ENCODE measurements at places on chromosomes 2 and 18.

GRCh38 chr2:6960659-6961058 is 43.4 kb downstream of the RNF144A start:
- DNase-seq = peak; percentile 49

DNA sequence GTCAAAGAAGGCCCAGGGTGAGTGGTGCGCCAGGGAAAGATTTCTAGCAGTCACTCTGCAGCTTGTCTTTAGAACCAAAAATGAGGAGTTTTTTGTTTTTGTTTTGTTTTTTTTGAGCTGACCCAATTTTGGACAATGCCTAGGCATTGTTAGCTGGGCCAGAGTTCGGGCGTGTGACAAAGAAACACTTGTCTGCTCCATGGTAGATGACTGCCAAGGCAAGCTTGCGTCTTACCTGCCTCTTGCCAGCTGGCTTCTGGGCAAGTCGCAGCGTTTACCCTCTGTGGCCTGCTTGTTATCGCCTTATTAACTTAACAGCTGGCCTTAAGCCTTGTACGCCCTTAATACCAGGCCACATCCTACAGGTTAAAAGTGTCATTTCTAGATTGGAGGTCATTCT is 114.3 kb downstream of the GALNT1 start:
- DNase-seq = no peak

DNA sequence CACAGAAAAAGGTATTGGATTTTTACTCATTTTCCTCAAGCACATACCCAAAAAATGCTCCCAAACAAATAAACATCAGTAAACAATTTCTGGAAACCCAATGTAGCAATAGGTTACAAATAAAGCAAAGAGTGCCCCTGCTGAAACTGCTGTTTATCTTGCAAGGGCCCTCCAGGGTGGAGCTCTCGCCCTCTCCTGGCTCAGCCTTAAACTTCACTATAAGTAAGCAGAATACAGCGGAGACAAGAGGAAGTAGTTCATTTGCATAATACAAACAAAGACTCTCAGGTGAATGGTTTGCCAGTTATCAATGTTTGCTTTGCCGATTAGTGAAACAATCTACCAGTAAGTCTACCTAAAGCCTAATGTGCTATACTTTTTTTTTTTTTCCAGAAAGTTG is 437.6 kb downstream of the DLGAP1 start:
- peak; percentile 8 for DNase-seq

DNA sequence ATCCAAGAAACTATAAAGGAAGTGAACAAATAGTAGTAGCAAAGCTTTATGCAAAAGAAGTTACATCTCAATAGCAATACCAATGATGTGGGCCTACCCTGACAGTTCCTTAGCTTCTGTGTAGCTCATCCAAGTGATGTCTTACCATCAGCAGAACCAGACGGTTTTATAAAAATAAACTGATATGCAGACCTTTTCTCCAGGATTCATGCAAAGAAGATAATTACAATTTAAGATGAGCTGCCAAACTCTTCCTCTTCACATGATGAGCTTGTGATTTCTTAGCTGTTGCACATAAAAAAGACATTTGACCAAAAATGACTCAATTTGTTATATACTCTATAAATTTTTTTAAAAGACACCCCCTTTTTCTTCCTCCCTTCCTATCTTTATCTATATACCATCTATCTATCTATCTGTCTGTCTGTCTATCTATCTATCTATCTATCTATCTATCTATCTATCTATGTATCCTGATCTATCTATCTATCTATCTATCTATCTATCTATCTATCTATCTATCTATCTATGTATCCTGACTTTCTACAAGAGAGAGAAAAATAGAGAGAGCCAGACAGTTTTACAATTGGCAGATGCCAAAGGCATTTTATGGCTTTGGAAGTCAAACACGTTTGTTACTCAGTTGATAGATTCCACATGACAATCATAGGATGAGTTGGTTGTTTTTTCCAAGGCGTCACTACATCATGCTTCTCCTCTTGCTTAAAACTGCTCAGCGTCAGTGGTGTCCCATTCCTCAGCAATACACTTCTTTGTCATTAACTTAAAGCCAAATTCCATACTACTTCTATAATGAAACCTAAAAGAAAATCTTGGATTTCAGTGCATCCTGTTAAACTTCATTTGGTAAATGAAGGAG is 65.9 kb upstream of the ACTR3 start:
- no peak for DNase-seq

GRCh38 chr2:42874949-42875801 is 82.8 kb upstream of the HAAO start:
- DNase-seq = no peak

GRCh38 chr18:57519668-57520424 is 66.7 kb downstream of the FECH start:
- DNase-seq = no peak

- no peak for DNase-seq
Measured at GRCh38 chr2:171432206-171432968, 1.4 kb downstream of the METTL8 start.

DNA sequence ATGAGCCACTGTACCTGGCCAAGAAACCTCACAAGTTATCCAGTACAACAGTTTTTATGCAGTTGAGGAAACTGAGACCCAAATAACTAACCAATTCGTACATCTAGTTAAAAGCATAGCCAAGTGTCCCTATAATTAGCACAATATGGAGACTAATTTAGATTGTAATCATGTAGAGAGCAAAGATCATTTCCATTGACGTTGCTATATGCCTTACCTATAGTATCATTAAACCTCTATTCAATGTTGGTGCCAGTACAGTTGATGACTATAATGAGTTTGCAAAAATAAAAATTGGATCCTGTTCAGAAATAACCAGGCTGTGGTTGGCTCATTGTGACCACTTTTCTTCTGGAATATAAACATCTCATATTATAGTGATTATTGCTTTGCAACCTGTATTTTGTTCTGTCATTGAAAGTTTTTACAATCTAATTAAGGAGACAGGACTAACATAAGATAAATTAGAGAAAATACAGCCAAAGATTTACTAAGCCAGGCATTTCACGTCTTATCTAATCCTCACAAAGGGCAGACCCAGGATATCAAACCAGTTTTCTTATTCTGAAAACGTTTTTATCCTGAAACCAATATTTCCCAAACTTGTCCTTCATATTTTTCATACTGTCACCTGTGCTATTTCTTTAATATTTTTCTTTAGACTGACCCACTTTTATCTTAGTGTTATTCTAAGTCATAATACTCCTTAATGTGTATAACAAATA is 130.0 kb upstream of the STON1 start:
- no peak for DNase-seq

DNA sequence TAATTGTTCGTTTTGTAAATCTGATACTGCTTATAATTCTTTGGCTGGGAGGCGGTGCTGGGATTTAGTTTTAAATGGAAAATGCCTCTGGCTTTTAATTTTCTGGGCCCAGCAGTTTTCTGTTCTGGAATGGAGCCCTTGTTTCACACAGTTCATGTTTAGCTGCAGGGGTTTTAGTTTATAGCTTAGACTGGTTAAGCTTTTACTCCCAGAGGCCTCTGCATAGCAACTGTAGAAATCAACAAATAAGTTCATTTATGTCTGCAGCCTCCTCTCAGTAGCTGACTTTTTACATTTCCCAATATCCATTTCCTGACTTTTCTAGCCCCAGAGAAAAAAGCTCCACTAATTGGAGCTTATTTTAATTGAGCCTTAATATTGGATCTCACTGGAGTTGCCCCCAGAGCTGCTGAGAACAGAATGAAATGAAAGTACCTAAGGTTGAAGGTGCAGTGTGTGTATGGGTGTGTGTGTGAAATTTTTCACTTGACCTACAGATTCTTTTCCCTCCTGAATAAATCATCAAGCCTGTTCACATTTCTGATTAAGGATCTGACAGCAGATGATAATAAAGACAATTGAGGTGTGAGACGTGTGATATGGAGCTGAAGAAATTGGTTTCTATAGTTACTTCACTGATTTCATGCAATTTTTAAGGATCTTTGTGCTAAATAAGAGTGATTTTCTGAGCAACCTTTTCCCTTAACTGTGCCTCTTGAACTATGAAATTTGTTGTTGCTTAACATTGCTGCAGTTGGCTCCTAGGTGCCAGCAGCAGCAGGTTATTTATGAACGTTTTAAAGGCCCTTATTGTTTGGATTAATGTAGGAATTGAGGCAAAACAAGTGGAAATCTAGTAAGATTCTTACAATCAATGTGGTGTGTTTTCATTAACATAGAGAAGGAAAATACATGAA is 109.6 kb downstream of the TAF4B start:
- DNase-seq = no peak

- DNase-seq = peak; percentile 95
Measured at GRCh38 chr2:65320042-65320725, 92.6 kb downstream of the ACTR2 start.

DNA sequence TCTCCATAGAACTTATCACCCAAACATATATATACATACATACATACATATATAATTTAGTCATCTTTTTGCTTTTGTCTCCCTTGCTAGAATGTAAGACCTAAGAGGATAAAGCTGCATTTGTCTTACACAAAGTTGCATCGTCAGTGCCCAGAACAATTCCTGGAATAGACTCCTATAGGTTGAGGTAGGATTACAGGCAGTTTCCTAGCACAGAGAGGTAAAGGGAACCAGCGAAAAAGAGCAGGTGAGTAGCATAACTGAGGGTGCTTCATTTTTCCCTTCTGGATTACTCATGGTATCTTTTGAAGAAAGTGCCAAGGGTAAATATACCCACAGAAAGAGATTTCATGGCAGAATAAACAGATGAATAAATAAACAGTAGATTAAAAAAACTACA is 68.1 kb upstream of the AMMECR1L start:
- peak; percentile 27 for DNase-seq

DNA sequence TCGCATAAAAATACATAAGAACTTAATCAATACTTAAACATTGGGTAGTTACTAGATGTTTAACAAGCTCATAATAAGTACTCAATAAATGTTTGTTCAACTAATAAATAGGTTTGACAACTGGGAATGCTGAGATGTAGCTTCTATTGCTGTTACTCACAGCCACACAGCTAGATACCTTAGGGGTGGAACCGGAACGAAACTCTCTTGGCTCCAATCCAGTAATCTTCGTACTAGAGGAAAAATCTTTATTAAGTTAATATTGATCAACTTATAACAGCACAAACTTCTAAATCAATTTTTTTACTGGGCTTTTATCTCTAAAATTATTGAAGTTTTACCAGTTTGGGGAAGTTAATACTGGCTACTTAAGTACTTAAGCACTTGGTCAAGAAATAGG is 247.8 kb downstream of the PAX3 start:
- DNase-seq = no peak

DNA sequence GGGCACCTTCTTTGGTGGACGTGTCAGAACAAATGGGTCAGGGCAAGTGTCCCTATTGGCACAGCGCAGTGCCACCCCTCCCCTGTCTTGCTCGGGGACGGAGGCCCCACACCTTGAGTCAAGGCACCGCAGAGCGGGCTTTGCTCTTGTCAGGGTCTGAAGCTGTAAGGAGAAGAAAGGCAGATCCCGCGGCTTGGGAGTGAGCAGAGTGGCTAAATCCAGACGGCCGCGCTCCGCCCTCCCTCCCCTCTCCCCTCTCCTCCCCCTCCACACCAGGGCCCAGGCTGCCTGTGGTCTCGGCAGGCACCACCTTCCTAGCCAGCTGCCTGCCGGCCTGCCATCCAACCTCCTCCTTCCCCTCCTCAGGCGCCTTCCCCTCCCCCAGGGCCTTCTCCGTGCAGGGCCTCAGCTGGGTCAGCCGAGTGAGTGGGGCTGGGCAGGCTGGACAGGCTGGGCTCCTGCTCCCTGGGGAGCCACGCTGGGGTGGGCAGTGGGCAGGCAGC is 25.8 kb downstream of the SPEG start:
- DNase-seq = peak; percentile 82

DNA sequence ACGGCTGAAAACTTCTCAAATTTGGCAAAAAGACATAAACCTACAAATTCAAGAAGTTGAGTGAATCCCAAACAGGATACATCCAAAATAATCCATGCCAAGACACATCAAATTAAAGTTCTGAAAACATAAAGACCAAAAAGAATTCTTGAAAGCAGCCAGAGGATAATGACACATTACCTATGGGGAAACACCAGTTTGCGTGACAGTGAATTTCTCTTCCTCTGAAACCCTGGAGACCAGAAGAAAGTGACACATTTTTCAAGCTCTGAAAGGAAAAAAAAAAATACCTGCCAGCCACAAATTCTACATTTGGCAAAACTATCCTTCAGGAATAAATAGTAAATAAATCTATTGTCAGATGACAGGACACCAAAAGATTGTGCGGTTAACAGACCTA is 86.0 kb upstream of the AFF3 start:
- no peak for DNase-seq
